ENCODE measurements at places on chromosomes 4 and X.
A peak's percentile ranks its signal among the peaks of the same experiment; 100 is the strongest.

- no peak for DNase-seq
These were observed 37.7 kb downstream of the BCLAF3 start for GRCh38 chrX:19953145-19953544.

DNA sequence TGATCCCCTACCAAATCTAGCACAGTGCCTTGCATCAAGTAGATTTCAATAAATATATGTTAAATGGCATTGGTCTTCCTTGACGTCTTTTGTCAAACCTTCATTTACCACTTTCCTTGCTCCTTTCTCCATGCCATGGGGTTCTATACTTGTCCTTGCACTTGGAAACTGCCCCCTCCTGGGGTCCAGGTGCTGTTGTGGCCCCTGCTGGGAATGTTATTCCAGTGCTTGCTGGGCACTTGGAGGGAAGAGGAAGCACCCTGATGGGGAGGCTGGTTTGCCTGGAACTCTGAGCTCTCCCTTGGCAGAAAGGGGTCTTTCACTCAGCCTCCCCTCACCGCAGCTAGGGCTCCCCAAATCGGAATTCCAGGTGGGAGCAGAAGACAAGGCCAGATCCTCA lies 18.9 kb downstream of the ZNF275 start:
- no peak for DNase-seq

DNA sequence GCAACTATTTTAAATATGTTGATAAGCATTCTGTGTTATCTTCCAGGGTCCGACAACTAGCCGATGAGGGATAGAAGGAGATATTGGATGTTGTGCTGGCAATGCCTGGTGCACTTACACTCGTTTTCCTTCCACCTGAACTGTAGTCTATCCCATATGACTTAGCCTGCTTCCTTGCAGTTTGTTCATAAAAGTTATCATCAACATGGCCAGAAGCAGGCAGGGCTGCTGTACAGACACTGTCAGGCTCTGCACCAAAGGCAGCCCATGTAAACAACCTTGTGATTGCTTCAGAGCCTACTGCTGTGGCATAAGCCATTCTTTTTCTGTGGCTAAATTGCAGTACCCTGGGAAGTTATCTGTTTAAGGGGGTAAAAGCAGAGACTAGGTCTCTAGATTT lies 1.6 kb downstream of the MAPK10 start:
- DNase-seq = no peak

GRCh38 chr4:7423391-7423790 lies 11.3 kb downstream of the PSAPL1 start:
- DNase-seq = no peak

- DNase-seq = no peak
These were observed 70.2 kb downstream of the FRYL start for GRCh38 chr4:48709901-48710300.

DNA sequence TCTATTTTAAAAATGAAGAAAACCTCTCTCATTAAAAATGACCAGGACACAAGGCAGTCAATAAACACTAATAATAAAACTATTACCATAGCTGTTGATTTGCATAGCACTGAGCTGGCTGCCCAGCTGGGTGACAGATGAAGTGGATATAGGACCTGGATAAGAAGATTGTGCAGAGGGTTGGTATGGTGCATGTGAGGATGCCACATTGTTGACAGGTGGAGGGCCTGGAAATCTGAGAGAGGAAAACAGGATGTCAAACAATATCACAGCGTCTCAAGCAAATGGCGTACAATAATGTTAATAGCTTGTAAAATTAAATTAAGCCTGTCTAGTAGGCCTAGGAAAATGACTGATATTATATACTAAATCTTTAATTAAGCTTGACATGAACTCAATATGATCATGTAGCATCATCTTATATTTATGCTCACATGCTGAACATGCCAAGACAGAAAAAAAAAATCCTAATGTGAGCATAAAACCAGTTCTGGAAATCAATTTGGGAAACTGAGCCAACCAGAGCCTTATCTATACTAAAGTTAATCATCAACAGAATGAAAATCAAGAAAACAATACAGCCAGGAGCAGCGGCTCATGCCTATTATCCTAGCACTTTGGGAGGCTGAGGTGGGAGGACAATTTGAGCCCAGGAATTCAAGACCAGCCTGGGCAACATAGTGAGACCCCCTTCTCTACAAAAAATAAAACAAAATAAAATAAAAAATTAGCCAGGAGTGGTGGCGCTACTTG lies 18.6 kb downstream of the SEC24D start:
- DNase-seq = no peak

DNA sequence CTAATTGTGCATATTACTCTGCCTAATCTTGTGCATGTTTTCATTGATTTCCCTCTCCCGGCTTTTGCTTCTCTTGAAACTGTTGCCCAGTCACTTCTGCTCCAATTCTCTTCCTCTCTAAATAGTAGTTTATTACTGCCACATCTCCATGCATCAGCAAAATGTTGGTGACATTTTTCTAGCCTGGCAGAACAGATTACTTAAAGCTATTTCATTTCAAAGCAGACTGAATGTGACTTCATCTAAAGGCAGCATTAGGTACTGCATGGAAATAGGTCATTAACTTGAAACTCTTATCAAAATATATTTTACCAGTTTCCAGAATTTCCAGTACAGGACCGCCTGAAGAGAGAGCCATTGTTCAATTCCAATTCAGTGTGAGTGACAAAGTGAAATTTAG lies 52.4 kb downstream of the HPGDS start:
- DNase-seq = no peak

DNA sequence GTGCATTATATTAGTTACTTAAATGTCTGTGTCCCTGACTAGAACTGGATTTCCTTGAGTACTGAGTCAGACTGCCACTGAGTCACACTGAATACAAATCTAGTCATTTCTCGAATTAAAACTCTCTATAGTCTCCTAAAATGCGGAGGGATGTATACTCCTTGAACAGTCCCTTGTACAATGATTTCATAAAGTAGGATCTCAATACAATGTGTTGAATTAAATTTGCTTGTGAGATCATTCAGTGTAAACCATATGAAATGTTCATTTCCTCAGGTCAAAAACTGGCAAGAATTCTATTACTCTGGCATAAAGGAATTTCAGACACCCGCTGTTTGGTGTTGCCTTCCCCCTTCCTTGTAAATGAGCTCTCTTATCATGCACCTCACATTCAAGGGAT lies 17.5 kb upstream of the FAM241A start:
- DNase-seq = peak; percentile 69

DNA sequence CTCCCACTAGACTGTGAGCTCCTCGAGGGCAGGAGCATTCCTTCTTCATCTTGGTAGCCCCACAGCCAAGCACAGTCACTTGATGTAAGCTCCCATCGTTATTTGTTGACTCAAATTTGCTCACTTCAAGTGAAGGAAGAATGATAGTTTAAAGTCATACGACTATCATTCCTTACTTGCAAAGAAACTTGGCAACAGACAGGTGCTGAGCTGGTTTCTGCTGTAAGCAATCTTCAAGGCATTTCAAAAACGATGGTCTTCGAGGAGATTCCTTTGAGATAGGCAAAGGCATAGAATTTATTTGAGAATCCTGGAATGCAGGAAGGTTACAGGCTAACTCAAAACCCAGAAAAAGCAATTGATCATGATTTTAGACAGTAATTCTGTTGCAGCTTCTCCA lies 64.8 kb downstream of the QDPR start:
- DNase-seq = no peak

DNA sequence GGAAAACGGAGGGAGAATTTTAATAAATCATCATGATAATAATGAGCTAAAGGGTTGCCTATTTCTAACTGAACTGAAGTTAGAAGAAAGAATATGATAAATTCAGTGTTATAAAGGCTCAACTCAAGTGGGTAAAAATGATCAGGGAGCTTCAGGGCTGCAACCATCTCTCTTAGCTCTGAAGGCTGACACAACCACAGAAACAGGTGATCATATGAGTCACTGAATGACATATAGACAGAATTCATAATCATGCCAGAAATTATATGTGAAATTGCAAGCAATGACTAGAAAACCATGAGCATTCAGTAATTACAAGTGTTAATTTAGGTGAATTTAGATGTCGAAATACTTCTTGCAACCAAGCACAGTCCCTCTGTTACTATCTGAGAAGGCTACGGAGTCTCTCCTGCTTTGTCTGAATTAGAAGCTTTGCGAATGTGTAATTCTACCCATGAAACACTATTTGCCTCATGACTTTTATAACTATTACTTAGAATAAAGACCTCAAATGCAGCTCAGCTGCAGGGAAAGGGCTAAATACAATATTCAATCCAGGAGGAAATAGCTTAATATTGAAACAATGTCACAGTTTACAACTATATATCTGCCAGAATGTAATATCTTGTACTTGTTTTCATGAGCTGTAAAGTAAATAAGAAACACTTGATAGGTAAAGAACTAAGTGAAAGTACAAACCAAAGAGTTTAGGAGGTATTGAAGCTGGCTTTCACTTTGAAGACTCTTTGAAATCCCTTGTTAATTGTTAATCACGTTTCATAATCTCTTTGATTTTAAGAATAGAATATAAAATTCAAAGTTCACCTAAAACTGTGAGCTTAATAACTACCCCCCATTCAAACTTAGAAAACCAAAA lies 1972.6 kb downstream of the ARAP2 start:
- DNase-seq = no peak

DNA sequence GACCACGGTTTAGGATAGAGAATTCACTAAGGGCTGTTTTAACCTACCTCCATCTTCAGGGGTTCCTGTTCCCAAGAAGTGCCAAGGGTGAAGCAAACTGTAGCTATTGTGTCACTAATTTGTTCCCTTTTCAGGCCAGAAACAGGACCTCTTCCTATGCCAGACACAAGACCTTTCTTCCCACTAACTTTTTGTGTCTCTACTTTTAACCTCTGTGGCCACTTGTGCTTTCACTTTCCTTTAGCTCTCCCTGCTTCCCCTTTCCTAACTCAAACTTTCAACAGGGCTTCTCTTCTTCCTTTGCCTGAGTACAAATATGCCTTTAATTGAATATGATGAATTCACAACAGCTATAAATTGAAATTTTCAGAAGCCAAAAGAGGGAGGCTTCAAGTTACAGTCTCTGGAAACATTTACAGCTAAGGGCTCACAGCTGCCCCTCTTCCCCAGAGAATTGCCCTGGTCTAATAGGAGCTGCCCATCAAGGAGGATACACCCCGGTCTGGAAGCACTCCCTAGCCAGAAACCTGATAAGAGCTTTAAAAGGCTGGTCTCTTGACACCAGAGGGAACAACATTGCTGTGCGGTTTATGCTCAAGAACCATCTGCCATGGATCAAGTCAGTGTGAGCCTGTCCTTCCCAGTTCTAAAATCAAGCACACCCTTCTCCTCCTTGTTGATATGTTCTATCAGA lies 61.7 kb upstream of the PLS3 start:
- DNase-seq = peak; percentile 6

DNA sequence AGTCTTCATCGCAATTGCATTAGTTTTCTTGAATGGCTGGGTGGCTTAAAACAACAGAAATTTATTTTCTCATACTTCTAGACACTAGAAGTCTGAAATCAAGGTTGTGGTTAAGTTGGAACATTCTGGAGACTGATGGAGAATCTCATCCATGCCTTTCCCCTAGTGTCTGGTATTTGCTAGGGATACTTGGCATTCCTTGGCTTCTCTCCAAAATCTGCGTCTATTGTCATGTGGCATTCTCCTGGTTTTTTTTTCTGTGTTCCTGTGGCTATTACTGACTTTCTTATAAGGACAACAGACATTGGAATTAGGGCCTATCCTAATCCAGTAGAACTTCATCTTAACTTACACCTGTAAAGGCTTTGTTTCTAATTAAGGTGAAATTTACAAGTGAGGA lies 272.8 kb upstream of the EPHA5 start:
- DNase-seq = peak; percentile 86

- peak; percentile 6 for DNase-seq
These were observed 195.6 kb upstream of the TACR3 start for GRCh38 chr4:103915224-103915869.

DNA sequence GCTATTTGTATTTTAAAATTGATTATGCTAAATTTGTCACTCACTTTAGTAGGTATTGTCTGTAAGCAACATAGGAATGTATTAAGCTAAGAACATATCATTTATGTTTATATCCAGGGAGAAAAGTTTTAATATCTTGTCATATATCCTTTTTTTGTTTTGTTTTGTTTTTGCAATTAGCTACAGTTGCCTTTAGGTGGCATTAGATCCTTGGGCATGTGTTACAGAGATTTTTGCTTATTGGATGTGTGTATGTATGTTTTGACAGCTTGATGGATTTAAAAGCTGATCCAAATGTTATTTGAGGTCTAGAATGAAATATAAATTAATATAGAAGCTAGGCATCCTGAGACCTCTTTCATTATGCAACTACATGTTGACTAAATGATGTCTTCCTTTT lies 36.1 kb upstream of the OTUD4 start:
- peak; percentile 27 for DNase-seq

DNA sequence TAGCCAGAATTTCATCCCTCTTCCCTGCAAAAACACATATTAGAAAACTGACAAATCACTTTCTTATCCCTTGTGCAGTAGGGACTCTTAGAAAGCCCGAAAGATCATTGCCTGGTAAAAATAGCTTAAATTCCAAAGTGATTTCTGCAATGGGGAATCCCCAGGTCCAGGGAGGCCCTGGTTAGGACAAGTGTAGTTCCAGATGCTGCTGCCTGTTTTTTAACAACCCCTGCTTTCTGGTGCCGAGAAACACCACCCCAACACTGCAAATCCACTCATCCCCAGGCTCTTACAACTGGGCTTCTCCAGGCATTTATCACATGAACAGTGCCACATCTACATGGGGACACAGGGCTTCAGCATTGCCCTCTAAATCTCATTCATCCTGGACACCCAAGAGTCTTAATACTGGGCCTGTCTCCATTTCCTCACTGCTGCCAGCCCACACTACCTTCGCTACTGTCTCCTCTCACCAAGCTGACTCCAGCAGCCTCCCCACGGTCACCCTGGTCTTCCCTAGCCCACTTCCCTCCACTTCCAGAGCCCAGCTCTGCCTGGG lies 112.2 kb upstream of the PSAPL1 start:
- DNase-seq = peak; percentile 84

- DNase-seq = no peak
These were observed 24.5 kb upstream of the PJA1 start for GRCh38 chrX:69189576-69190371.

GRCh38 chr4:113955948-113956347 lies 23.5 kb downstream of the ARSJ start:
- no peak for DNase-seq

GRCh38 chr4:13481569-13481968 lies 2.6 kb downstream of the RAB28 start:
- DNase-seq = peak; percentile 45

DNA sequence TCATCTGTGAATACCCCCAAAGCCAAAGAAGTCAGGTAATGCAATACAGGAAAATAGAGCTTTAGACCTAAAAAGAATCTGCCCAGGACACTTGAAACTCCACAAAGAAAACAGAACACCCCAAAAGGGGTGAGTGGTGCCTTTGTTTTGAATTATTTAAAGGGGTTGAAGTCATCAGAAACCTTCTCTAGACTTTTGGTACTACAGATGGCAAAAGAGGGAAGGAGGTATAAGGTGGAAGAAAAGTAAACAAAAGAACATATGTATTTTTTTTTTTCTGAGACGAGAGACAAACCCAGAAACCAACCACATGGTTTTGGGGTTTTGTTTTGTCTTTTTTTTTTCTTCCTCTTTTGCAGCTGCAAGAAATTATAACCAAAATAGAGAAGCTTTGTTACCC lies 1477.8 kb downstream of the C4orf33 start:
- no peak for DNase-seq
